ENCODE measurements at places on chromosomes 7 and 10.

- H3K4me3 ChIP-seq, result no peak overlapping the region
- no peak for DNase-seq
- H3K4me1 ChIP-seq, result peaks cover 3% of the 10 kb centered on the region
- peaks cover 34% of the 10 kb centered on the region for H3K36me3 ChIP-seq
- no peak overlapping the region for H3K27ac ChIP-seq
Measured at GRCh38 chr7:43873300-43873699, 4.0 kb upstream of the MRPS24 start.

DNA sequence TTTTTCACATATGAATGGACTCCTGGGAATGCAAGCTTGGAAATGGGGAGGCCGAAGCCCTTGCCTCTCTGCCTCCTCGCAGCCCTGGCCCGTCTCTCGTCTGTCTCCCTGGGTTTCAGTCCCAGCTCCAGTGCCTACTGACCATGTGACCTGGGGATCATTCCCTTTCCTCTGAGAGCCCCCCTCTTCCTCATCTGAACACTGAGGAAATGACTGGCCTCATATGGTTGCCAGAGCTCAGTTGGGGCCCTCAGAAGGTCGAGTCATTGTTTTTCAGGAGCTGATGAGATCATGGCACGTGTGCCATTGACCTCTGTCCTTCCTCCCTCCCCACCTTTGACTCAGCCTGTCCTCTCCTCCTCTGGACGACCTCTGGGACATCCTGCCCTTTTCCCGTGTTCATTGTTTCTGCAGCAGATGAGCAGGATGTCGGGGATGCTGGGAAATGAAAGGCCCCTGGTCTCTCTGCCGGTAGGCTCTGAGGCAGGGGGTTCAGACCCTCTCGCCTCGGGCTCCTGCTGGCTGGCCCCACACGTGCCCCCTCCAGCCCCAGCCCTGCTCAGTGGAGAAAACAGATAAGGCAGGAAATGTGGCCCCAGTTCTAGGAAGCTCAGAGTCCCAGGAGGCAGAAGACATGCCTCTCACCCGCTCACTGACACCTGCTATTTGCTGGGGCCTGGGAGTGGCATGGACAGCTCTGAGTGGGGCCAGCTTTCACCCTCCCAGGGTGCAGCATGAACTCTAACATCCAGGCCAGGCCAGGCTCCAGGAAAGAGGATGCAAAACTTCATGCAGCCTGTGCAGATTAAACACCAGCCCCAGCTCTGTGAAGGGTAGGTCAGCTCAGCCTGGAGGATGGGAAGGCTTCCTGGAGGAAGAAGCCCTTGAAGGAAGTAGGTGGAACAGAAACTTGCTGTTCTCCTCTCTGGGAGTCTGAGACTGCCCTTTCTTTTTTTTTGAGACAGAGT, 8.3 kb upstream of the PPP1R35 start:
- H3K36me3 ChIP-seq, result no peaks in the 10 kb centered on the region
- peaks cover 5% of the 10 kb centered on the region for H3K4me1 ChIP-seq

DNA sequence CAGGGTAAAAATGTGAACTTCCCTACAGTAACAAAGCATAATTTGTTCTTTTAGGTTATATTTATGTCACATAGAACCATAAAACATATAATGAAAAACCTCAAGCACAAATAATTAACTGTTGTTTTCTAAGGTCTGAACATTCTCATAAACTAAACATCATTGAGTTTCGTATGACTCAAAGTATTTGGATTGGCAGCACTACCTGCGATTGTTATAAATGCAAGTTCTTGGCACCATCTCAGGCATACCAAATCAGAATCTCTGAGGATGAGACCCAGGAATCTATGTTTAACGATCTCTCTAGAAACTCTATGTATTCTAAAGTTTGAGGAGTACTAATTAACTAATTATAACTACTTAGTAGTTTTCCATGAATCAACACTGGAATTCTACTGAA, 22.5 kb downstream of the ORC5 start:
- no peaks in the 10 kb centered on the region for H3K4me1 ChIP-seq
- H3K4me3 ChIP-seq, result no peak overlapping the region
- no peaks in the 10 kb centered on the region for H3K27me3 ChIP-seq
- DNase-seq, result no peak
- H3K27ac ChIP-seq, result no peak overlapping the region

- H3K4me1 ChIP-seq, result no peaks in the 10 kb centered on the region
- no peak for DNase-seq
- H3K36me3 ChIP-seq, result no peaks in the 10 kb centered on the region
- H3K27me3 ChIP-seq, result no peaks in the 10 kb centered on the region
Measured at GRCh38 chr10:14653271-14654161, 121.2 kb downstream of the FAM107B start.

Measured in liver (tissue), 10 donors.